ENCODE measurements at places on chromosomes 7 and 10.

- no peak for DNase-seq
These were observed 87.5 kb upstream of the HGF start for GRCh38 chr7:81857385-81857784.

GRCh38 chr10:2111965-2112364 lies 374.6 kb upstream of the ADARB2 start:
- DNase-seq, result no peak

DNA sequence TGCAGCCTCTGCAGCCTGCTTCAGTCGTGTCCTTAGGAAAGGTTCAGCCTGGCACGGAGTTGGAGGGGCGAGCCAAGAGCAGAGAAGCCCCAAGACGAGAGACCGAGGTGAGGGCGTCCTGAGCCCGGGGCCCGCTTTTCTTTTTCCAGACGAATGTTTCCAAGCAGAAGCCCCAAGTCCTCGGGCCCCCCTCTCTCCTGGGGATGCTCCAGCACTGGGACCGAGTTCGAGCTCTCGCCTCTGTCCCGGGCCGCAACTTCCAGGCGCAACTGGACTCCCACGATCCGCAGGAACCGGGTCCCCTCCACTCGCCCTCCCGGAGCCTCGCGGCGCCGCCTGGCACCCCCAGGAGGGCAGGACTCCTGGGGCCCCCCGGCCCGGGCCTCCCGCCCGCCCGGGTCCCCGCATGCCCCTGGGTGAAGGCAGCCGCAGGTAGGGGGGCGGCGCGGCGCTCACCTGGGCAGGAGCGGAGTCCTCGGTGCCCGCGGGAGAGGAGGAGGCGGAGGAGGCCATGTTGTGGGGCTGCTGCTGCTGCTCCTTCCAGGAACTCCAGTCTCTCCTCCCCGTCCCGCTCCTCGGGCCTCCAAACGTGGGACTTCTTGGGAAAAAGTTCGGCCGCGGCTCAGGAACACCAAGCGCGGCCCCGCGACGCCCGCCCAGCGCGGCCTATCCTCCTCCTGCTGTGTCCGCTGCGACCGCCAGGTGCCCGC lies 45.3 kb upstream of the CDK1 start:
- peak; percentile 29 for DNase-seq

DNA sequence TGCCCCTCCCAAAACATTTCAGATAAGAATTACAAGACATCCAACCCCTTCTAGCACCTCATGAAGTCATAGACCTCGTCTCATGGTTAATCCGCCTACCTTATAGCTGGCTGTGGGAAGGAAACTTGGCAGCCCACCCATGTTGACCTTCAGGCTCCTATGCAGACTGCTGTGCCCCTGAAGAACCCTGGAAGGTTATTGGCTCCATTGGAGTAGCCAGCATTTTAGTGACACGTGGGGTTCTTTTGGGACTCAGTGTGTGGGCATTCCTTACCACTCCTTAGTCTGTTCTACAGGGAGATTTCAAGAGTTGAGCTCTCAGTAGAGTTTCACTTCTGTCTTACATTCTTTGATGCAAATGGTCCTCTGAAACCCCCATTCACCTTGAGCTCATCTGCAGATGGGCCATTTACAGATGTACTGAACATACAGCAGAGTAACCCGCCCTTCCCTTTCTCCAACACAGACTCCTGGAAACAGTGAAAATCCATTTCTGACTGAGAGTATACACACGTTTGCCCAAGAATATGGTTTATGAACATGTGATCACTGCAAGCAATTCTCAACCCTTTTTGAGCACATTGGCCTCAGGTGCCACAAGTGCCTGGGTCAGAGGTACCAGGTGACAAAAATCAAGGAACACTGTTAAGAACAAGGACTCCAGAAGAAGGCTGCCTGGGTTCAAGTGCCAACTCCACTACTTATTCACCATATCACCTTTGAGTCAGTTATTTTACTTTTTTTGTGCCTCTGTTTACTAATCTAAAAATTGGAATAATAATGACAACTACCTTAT lies 54.0 kb upstream of the HECW1 start:
- DNase-seq, result no peak

DNA sequence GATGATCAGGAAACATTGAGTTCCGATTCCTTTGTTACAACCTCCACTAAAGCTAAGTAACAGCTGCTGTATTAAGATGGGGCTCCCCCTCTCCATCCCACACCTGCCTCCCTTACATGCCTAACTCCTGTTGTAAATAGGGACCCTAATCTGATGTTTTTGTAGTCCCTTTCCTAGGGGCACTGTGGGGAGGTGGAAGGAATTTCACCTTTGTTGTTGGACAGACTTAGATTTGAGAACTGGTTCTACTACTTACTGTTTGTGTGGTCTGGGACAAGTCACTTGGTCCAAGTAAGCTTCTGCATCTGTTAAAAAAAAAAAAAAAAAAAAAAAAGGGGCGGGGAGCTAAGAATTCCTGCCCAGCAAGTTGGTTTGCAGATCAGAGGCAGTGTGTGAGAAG lies 42.6 kb downstream of the KIAA1217 start:
- no peak for DNase-seq

- no peak for DNase-seq
These were observed 219.5 kb downstream of the FRMD4A start for GRCh38 chr10:14111208-14111607.

DNA sequence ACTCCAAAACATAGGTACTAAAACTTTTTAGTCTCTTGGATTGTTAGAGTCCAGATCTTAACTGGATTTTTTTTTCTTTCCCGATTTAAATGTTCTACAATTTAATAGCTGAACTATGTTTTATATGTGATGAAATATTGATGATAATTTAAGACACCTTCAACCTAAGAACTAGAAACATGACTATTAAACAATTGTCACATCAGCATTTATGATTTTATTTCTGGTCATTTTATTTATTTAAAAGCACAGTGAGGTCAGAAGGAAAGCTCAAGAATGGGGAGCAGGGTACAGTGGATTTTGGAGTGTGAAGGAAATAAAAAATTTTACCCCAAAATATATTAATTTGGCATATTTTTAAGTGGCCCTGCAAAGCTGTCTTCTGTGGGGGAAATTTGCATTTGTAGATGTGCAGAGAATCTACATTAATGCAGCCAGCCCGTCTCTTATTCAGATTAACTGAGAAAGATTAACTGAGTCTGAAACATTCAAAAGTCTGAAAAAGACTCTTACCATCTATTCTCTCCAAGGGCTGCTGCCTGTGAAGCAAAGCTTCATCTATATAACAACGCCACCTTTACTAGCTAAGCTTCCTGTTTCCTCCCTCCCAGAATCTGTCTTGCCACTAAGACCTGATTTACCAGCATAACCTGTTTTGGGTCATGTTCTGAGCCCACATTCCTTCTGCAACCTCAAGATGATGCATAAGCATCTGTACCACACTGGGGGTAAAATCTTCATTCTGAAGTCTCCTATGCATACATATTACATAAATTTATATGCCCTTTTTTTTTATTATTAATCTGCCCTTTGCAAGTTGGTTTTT lies 86.4 kb downstream of the TMEM106B start:
- DNase-seq, result no peak

DNA sequence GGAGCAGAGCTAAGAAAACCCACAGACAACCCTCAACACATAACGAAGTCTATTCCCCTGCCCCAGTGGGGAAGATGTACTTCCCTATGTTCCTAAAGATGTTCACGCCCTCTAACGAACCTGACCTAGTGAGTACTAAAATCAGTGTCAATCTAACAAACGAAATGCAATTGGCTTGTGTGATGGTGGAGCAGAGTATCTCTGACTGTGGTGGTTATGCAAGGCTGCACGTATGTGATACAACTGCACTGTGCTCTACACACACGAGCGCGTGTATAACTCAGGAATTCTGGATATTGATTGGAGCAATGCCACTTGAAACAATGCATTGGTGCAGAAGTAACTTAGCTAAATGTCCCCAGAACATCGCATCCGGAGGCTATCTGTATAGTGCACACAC lies 1.3 kb downstream of the ANKRD16 start:
- DNase-seq, result no peak

DNA sequence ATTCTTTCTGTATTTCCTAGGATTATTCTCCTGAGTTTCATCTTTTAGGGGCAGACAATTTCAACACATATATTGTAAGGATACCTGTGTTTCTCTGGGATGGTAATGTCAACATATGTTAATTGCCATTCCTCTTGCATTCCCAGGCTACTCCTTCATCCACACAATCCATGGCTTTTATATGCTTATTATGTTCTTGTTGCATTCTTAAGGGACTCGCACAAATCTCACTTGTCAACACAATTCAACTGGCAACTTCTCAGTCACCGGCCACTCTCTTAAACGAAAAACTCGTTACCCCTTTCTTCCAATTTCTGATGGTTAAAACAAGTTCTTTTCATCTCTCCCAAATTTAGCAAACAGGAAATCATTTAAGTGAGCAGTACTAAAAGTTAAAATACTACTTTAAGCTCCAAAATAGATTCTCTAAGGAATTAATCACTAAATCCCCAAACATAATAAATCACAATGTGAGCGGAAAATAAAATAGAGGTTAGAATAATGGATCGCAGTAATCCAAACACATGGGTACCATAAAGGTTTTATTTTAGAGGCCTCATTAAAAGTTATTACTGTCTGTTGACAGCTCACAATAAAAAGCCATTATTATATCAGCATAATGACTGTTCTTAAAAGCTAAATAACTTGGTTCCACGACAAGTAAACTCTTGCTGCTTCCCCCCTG lies 223.2 kb downstream of the ELMO1 start:
- no peak for DNase-seq

DNA sequence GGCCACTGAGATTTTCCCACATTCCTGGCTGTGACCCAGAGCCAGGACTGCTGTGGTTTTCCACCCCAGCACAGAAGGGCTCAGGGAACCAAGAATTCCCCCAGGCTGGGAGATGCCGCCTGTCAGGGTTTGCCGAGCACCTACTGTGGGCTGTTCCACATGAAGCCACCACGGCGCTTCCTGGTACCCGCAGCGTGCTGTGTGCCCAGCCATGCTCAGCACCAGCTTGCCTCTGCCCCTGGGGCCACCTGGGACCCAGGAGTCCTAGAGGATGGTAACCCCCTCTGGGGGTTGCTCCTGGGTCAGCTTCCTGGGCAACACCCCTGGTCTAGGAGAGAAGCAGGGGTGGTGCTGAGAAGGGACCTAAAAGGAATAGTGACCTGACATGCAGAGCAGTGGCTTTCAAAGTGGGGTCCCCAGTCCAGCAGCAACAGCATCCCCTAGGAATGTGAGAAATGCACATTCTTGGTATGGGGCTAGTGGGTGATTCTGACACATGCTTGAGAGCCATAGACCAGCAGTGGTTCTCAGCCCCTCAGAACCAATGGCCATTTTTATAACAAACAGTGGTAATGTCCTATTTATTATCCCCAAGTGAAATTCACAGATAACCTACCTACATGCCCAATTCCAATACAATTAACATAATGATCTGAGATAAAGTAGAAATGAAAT lies 53.4 kb downstream of the TSPAN15 start:
- DNase-seq, result no peak

DNA sequence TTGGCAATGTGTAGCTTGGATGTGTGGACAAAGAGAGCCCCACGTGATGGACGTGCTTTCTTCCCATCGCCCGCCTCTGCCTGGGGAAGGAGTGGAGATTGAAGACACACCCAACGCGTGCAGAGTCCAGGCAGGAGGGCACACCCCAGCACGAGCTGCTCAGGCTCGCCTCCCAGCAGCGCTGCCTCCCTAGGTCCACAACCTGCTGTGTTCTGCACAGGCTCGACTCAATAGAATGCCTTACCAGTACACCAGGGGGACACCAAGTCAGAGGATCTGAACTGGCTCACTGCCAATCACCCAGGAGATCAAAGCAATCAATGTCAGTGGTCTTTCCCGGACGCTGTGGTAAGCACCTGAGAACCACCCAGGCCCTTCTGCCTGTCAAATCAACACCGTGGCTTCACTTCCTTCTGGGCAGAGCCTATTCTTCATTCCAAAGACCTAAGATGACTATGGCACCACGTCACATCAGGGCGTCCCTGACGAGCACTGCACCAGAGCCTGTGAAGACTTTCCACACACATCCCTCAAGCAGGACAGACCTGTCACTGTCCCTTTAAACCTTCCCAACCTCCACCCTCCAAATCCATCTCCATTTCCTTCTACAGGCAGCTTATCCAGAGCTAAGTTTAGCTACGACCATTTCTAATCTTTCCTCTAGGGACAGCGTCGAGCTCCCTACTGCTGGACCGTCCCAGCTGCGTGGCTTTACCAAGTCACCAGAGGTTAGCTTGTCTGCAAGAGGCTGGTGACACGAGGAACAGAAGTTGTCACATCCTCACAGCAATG lies 72.3 kb downstream of the AMZ1 start:
- DNase-seq, result no peak

DNA sequence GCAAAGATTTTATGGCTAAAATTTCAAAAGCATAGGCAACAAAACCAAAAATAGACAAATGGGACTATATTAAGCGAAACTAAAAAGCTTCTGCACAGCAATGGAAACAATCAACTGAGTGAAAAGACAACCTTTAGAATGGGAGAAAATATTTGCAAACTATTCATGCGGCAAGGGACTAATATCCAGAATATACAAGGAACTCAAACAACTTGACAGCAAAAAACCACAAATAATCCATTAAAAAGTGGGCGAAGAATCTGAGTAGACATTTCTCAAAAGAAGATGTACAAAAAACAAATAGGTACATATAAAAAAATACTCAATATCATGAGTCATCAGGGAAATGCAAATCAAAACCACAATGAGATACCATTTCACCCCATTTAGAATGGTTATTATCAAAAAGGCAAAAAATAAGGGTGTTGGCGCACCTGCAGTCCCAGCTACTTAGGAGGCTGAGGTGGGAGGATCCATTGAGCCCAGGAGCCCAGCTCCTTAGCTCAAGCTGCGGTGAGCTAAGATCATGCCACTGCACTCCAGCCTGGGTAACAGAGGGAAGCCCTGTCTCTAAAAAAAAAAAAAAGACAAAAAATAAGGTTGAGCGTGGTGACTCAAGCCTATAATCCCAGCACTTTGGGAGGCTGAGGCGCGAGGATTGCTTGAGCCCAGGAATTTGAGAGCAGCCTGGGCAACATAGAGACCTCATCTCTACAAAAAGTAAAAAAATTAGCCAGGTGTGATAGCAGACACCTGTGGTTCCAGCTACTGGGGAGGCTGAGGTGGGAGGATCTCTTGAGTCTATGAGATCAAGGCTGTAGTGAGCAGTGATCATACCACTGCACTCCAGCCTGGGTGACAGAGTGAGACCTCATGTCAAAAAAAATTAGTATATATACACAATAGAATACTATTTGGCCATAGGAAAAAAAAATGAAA lies 4.2 kb upstream of the CCM2 start:
- no peak for DNase-seq

- DNase-seq, result no peak
These were observed 136.1 kb downstream of the AKR1D1 start for GRCh38 chr7:138212314-138212713.

DNA sequence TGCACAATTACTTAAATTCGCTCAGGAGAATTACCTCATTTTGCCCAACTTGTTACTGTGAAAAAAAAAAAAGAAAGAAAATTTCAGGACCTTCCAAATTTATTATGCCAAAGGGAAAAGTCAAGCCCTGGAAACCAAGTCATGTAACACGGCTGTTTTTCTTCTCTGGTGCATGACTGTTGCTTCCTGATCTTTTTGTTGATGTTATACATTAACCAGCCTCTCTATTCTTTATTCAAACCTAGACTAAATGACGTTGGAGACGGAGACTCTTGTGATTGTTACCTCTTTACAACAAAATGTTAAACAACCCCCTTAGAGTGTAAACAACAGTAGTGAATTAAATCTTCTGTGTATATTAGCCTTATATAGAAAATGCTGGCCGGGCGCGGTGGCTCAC lies 16.1 kb upstream of the ZC3HAV1 start:
- no peak for DNase-seq

GRCh38 chr7:133789974-133790373 lies 337.2 kb upstream of the LRGUK start:
- no peak for DNase-seq

Data from activated T-cell treated with anti-CD3 and anti-CD28 coated beads for 48 hours (primary cell).